ENCODE measurements at places on chromosomes 5 and 9.

- no peak for DNase-seq
These were observed 67.0 kb upstream of the BRINP1 start for GRCh38 chr9:119436261-119436660.

DNA sequence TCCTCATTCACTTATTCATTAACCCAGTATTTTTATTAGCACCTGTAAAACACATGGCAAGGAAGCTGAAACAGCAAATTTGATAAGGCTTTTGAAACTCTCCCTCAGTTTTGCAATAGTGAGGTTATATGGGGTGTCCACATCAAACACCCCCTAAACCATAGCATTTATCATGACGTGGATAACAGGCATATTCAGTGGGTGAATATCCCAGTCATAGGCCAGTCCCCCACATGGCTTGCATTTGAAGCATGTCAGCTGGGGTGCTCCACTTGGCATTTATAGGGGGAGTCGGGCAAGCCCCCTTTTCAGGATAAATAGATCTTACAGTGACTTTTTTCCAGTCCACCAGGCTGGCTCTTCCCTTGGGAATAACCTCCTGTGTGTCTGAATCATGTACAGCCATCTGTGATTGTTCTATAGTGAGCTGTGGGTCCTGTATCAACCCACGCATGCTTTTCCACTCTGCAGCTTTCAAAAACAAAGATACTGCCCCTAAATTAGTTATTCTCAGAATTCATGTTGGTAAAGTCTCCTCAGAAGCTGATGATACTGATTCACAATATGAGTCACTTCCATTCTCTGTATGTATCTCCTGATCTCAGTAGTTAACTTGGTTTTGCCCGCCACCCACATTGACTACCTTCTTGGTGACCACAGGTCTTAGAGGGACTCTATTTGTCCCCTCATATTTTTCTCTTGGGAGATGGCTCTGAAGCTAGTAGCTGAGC lies 84.4 kb upstream of the SPIN1 start:
- DNase-seq: peak; percentile 4

DNA sequence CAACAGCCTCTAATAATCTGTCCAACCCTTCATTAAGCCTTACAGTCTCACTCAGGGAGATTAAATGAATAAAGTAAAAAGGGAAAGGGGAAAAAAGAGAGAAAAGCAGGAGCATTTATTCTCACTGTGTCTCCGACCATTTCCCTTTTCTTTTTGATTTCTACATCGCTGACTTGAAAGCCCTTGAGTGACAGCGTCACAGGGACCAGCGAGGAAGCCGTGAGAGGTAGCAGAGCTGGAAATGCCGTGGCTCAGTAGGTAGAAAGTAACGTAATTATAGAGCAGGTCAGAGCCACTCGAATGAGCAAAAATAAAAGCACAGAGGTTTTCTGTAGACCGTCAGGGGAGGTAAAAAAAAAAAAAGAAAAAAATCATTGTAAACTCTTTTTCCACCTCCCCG lies 52.4 kb downstream of the ASS1 start:
- DNase-seq: peak; percentile 45

- no peak for DNase-seq
These were observed 98.0 kb downstream of the NR6A1 start for GRCh38 chr9:124673063-124673462.

DNA sequence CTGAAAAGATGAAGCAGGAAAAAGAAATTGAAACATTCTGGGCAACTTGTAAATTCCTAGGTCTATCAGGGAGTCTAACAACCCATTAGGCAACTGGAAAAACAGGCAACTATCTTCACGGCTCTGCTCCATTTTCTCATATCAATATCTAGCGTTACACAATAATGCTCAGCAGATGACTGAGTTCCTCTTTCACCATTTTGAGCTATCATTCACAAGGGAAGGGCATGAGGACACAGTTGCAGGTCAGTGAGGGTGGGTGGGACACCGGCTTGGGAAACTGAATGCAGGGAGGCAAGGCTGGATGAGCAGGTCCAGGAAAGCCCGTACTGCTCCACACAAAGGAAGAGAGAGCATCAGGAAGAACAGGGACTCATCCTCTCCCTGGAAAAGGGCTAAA lies 67.0 kb downstream of the FRMD3 start:
- DNase-seq: no peak

DNA sequence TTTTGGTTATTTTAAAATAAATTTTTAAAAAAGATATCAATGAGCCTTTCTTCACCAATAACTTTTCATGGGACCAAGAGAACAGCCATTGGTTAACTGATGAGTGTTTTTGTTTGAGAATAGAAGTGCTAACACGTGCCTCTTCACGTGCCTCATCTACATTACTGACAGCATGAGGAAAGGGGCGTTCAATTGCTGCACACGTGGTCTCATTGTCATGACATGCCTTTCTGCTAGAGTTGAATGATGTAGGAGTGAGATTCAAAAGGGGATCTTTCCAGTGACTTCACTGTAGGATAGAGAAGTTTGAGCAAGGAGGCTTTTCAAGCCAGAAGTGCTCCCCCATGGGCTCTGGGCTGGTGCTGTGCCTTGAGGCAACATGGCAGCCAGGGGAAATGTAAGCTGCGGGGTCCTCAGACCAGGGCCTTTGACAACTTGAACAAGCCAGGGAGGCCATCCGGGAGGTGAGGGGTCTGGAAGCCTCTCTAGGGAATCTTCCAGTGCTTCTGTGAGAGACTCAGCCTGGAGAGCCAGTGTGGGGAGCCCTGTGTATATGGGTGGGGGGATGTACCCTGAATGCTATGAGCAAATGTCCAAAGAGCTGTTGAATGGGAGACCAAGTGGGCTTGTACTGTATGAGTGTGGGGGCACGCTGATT lies 51.2 kb upstream of the FSTL4 start:
- no peak for DNase-seq

GRCh38 chr5:143923634-143924266 lies 111.8 kb downstream of the HMHB1 start:
- no peak for DNase-seq

DNA sequence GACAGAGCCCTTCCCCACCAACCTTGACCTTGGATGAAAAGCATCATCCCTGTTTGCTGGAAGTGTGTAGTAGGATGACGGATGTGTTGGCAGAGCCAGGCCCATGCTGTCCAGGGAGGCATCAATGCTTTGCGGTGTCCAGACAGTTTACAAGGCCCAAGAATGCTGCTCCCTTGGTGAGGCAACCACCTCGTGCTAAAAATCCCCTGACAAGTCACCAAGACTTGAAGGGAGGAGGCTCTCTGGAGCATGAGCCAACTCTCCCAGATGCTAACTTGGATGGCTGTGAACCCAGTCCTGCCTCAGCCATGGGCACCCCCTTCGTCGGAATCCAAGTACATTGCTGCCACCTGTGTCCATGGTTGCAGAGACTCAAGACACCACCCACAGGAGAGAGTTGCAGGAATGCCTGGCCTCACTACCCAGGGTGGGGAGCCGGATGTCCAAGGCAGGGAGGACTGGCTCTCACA lies 9.5 kb upstream of the NKD2 start:
- DNase-seq: no peak

DNA sequence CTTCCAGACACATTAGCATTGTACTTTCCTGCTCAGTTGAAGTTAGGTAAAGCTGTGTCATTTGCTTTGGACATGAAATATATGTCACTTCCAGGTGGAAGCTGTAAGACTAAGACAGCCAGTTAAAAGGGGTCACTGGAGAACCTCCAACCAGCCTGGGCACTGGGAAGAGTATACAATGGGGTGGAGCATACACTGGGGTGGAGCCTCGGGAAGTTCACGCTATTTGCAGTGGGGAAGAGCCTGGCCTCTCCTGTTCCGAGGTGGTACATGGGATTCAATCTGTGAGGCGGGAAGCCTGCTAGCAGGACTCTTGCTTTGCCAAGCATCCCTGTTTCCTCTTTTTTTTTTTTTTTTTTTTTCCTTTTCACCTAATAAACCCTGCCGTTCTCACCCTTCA lies 145.3 kb downstream of the TTC39B start:
- no peak for DNase-seq

DNA sequence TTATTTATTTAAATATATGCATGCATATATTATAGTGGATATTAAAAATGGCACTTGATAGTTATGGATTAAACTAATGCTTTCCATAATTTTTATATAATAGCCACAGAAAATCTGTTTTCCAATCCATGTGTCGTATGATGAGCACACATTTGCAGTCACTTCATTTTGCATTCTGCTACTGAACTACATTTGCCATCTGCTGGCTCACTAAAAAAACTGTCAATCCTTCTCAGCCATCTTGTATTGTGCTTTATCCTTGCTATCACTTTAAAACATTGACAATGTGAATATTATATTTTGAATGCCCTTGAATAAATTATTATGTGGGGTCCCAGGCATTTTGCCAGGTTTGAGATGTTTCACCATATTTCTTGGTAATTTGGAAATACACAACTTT lies 586.6 kb downstream of the DNAH5 start:
- DNase-seq: no peak

DNA sequence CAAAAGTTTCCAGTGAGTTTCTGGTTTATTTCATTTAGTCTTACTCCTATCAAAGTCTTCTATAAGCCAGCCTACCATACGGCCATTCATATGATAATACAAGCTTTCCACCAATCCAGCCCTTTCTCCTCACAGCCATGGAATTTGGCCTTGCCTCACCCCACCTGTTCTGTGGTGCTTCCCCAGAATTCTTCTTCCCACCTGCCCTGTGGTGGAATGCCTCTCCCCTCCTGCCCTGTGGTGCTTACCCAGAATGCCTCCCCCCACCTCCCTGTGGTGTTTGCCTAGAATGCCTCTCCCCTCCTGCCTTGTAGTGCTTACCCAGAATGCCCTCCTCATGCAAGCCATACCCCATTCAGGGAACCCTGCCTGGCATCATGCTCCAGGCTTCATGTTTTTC lies 90.3 kb upstream of the APC start:
- DNase-seq: no peak

GRCh38 chr5:134525683-134526482 lies 413 bp downstream of the JADE2 start:
- peak; percentile 47 for DNase-seq
